ENCODE measurements at places on chromosomes 13 and 19.

GRCh38 chr19:28170066-28170465 lies 1042.9 kb downstream of the UQCRFS1 start:
- DNase-seq: no peak

DNA sequence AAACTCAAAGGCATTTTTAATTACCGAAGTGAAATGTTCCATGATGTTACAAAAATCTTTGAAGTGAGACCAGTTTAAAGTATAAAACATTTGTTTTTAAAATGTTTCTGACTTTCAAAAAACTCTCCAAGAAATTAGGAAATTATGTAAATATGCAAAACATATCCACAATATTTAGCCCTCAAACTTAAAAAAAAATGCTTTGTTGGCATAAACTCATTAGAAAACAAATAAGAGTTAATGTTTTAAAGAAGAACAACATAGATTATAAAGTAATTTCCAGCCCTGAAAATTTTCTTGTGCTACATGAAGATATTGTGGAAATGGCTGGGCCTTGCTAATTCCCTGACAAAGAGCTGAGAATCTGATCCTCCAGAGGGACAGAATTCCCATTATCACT lies 199.7 kb upstream of the STARD13 start:
- DNase-seq: no peak

GRCh38 chr19:1064661-1065605 lies 2.0 kb upstream of the ARHGAP45 start:
- no peak for DNase-seq

DNA sequence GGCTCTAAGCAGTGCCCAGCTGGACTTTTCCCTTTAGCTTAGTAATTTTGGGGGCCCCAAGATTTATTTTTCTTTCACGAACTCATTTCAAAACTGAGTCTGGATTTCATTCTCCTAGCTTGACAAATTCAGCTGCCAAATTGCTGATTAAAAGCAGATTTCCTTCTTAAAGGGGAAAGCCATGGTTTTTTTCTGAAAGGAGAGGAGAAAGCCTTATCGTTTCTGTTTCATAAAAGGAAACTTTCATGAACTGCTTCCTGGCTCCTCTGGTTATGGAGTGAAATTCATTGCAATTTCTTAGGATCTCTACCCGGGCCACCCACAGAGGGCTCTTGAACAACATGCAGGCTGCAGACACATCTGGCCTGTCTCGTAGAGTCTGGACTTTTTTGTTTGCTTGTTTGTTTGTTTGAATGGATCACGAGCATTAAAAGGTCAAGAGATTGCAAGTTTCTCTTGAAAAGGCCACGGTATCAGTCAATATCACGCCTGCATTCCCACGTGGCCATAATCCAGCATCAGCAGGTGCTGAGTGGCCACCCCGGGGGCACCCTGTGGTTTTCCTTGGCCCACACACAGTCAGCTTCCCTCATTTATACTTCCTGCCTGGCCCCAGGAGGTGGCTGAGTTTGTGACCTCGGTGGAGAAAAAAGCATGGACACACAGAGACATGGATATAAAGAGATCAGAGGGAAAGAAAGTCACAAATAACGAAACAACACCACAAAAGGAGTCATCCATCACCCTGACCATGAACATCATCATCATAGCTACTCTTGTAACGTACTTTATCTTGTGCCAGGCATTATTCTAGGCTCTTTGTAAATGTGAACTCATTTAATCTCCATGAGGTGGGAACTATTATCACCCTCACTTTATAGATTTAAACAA lies 10.5 kb upstream of the KLK4 start:
- no peak for DNase-seq

DNA sequence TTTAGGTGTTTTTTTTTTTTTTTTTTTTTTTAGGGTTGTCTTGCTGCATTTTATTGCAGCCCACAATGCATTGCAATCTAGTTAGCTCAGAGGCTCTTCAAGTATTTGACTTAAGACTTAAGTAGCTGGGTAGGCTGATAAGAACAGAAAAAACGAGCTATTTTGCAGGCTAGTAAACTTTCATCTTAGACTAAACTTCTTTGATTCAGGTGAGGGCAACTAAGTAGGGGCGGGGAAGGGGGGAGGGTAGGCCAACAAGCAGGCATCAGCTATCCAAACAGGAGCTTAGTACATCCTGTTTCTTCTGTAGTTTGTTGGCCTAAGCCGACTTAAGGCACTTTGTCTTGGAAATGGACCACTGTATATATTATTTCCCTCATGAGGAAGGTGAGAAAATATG lies 4.9 kb upstream of the TDRD3 start:
- no peak for DNase-seq

GRCh38 chr13:73000027-73000674 lies 58.7 kb upstream of the KLF5 start:
- DNase-seq: no peak

GRCh38 chr19:56110515-56111448 lies 10.3 kb downstream of the ZNF787 start:
- DNase-seq: no peak

GRCh38 chr13:22175241-22175640 lies 504.4 kb downstream of the FGF9 start:
- no peak for DNase-seq

DNA sequence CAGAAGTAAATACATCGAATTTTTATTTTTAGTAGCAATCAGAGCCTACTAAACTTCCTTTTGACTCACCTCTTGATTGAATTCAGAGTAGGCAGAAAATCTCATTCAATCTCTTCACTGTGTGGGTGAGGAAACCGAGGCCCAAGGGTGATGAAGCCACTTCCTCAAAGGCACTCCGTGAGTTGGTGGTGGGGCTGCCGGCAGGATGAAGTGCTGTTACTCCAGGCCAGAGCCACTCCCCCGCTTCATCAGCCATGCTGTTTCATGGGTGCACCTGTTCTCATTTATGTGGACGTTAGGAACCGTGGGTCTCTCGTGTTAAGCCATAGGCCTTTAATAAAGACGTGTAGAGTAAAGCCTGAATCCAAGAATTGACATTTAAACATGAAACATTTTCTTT lies 13.2 kb downstream of the ING1 start:
- no peak for DNase-seq

DNA sequence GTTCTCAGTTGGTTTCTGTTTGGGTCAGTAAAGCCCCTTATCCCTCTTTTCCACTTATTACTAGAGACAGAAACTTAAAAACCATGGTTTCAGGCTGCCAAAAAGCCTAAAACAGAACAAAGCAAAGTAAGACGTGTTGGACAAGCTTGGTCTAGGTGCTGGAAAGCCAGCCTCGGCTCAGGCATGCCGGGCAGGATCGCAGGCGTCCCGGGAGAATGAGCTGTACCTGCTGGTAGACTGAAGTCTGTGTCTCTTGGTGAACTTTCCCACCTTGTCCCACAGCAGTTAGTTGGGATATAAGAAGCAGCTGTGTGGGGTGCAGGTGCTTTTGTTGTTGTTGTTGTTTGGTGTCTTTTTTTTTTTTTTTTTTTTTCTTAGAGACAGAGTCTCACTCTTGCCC lies 20.8 kb downstream of the PRAM1 start:
- no peak for DNase-seq

DNA sequence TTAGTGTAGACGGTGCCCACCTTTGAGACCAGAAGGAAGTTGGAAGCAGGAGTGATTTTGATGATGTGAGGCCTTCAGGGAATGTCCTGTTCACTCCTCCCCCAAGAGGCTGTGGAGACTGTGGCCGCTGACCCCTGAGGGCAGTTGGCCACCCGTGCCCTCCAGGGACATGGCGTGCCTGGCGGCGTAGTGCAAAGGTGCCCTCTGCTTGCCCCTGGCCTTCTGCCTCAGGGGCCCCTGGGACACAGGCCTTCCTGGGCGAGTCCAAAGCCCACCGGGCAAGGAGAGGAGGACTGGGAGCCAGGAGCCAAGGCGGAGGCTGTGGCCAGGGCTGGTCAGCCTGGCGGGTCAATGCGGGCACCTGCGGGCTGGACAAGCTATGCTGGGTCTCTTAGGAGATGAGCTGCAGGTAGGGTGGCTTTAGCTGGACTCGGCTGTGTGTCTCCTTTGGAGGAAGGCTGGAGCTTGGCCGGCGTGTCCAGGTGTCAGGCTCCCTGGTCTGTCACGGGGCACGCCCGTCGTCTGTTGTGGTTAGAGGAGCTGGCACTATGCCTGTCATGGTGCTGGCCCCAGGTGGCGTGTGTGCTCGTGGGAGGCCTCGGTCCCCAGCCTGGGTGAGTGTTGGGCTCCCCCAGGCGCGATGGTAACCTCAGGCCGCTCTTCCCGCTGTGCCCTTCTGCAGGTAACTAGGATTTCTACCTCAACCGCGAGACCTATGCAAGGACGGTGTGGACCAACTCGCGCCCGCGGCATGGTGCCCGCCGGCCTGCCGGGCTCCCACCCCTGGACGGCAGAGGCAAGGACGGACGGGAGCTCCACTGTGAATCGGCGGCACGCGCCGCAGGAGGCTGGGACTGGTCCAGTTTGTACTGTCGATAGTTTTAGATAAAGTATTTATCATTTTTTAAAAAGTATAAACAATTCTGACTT lies 6.8 kb downstream of the PLEKHJ1 start:
- no peak for DNase-seq

DNA sequence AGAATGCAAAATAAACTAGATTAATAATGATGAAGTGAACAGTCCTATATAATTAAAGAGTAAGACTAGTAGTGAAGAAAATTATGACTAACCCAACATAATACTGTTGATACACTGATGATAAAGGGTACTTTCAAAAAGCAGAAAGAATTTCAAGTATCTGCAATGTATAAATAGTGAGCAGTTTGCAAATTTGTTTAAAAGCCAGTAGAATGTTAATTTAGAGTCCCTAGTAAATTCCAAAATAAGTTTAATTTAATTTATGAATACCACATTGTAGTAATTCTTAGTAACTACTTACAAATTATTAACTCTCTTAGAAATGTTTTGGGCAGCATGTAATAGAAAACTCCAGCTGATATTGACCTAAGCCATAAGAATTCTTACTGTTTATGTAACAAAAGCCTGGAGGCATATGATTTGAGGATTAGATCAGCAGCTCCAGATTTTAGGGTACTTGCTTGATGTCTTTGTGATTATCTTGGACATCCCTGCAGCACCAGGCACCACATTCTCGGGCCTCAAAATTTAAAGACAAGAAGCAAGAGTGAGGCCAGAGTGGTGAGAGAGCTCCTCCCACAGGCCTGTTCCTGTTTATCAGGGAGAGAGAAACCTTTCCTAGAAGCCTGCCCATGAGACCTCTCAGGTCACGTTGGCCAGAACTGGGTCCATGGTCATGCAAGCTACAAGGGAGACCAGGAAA lies 67.6 kb upstream of the TDRD3 start:
- no peak for DNase-seq

GRCh38 chr19:34667349-34668076 lies 9.4 kb downstream of the SCGB2B2 start:
- DNase-seq: no peak

- DNase-seq: no peak
Observed at GRCh38 chr13:28166257-28166656, 27.9 kb downstream of the PAN3 start.

- DNase-seq: no peak
Observed at GRCh38 chr13:80571346-80572307, 230.7 kb upstream of the SPRY2 start.

GRCh38 chr13:94065741-94066140 lies 413.7 kb downstream of the DCT start:
- DNase-seq: no peak

GRCh38 chr19:8513036-8513686 lies 806 bp downstream of the ZNF414 start:
- DNase-seq: no peak

- peak; percentile 63 for DNase-seq
Observed at GRCh38 chr19:2478756-2479555, 3.0 kb downstream of the GADD45B start.

DNA sequence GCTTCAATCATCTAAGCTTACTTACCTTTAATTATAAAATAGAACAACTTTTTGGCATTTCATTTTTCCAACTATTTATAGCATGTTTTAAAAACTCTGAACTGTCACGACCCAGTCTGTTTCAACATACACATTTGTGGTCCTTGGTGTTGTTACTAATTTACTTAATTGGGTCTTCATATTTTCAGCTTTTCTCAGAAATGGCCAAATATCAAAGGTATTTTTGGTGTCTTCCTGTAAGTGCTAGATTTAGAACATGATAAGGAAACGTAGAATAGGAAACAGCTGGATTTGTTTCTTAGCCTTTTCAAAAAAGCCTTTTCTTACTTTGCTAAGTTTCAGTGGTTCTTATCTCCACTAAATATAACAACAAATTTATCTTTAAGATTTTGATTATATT lies 11.4 kb downstream of the LPAR6 start:
- DNase-seq: no peak

Data from omental fat pad (tissue), 4 donors.